Astrocyte (in vitro differentiated cells and primary cell): ENCODE measurements at places on chromosomes 6 and 20. TPM values are rescaled to one million over a fixed set of nuclear protein-coding genes. Genes with fewer than 3 reads are reported as not detected.

DNA sequence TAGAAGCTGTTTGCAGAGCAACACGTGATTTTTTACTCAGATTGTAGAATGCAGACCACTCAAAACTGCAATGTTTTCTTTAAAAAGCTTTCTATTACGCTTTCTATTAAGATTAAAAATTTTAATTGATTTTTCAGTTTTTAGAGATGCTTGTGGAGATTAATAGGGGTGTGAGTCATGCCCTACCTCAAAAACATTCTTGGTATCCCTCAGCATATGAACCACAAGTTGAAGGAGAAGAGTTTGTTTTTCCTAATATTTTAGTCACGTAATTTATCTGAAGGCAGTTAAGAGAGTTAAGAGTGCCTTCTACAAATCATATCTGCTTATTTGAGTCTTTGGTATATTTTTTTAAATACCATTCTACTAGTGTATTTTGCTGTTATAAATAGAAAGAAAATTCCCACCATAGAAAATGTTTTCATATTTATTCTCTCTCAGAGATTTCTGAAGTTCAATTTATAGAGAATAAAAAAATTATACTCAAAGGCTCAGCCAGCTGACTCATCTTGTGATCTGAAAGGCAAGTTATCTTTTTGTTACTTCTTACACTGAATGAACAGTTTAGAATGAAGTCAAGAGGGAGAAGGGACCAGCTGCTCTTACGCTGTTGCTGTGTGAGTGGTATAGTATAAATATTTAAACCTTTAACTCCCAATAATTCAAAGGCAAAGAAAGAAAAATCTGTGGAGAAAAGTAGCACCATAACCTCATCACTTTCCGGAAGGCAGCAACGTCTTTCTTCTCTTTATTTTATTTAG, 7.6 kb downstream of the RIPOR2 start:
- DNase-seq, result peak; percentile 82

- peak; percentile 35 for DNase-seq
Measured at GRCh38 chr6:35219683-35220326, 6.0 kb downstream of the SCUBE3 start.

GRCh38 chr20:41881466-41882046, 263.4 kb upstream of the CHD6 start:
- DNase-seq, result no peak

- peak; percentile 70 for DNase-seq
Measured at GRCh38 chr20:62159839-62160238, 16.3 kb downstream of the SS18L1 start.

DNA sequence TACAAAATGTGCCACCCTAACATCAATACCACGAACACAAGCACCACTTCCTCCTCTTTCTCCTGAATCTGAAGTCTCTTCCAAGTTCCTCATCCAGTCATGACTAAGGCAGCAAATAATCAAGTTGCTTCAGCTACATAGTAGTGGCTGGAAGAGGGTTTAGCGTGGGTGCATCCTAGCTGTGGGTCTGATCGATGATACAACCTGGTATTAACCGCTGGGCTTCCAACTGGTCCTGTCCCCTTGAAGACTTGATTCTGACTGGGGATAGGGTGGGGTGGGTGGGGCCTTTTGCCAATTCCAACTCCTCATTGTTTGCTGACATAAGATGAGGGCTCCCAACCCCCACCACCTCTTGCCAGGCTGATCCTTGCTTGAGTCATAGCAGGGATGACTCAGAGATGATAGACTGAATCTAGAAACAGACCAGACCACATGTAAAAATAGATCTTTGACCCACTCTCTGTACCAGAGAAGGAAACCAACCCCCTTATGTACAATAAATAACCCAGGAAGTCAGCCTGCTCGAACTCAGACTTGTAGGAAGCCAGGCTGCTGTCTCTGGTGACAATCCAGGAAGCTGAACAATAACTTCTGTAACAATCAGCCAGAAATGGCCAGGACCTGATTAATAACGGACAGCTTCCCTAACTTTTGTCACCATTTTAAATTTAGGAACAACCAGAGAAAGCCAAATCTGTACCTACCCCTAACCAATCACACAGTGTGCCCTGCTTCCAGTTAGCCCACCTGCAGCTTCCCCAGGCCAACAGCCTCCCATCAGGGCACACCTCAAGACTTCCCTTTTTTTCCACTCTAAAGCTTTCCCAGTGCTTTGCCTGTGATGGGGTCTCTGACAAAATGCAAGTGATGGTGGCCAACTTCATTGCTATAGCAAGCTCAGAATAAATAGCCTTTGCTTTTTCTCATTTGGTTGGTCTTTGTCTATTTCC, 68.9 kb upstream of the FAM184A start:
- DNase-seq, result peak; percentile 97

DNA sequence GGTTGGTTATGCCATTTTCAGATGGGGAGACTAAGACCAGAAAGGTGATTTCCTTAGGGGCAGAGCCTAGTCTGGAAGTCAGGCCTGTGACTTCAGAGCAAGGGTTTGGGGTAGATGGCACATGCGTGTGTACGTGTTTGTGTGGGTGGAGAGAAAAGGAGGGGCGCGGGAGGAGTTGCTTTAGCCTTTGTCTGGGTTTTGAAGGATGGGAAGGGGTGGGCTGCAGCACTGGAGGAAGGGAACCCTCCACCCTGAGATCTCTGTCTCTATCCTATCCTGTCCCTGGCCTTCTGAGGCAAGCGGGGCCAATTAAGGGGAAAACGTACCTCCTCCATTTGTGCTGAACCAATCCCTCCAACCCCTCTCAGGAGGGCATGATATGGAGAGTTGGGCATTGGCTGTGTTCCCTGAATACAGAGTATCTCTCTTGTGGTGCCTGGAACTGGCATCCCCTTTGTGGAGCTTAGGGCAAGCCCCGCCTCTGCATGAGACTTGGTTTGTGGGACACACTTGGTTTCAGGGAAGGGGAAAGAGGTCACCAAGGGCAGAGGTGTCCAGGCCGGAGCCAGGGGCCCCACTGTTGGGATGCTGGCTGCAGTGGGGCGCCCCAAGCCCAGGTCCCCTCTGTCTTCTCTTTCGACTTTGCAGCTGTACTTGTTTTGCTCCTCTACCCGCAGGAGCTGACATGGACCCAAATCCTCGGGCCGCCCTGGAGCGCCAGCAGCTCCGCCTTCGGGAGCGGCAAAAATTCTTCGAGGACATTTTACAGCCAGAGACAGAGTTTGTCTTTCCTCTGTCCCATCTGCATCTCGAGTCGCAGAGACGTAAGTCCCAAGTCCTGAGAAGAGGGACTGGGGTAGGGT, at the start of gene DBNDD2:
Gene DBNDD2 (plus strand): TSS at position 507 of the 863 bp plus-strand sequence. CDS start 179 bp downstream, at position 686.
- DNase-seq, result no peak

DNA sequence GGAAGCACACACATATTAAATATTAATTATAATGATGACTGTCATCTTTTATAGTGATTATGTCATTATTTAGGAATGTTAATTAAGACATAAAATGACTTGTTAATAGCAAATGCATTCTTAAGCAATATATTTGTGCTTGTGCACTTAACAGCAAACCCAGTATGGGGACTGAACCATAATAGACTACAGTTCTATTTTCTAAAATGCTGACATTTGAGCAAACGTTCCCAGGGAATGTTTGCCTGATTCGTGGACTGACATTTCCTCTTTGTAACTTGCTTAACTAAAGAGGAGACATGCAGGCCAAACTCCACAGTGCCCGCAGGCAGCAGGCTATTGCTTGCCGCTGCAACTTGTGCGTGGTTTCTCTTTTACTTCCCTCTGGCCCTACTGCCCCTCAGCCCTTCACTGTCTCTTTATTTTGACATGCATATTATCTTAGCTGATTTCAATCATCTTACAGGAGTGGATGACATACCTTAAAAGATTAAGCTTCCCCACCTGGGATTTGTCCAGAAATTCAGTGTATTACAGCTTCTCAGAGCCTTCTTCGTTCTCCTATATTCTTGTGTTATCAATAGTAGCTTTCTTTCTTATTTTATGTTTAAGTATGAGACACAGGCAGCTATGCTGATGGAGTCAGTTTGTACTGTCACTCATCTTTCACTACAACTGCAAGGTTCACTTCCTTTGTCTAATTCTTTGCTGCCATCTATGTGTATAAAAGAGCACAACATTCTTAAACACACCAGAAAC, 141.5 kb downstream of the GMDS start:
- DNase-seq, result peak; percentile 12

DNA sequence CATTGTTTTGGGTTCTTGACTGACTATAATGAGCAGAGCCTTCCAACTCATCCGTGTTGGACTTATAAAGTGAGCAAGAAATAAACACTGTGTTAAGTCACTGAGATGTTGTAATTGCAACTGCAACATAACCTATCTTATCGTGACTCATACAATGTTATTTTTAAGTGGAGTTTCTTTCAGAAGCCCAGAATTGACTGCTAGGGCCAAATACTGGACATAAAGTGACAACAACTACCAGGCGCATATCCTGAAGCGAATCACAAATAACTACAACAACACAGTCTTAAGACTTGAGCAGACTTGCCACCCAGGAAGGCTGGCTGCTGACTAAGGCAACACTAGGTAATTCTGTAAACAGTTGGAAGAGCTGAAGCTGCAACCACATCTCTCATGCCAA, 326.6 kb downstream of the COL12A1 start:
- peak; percentile 78 for DNase-seq

- DNase-seq, result peak; percentile 19
Measured at GRCh38 chr6:130843575-130844320, 16.5 kb downstream of the SMLR1 start.

DNA sequence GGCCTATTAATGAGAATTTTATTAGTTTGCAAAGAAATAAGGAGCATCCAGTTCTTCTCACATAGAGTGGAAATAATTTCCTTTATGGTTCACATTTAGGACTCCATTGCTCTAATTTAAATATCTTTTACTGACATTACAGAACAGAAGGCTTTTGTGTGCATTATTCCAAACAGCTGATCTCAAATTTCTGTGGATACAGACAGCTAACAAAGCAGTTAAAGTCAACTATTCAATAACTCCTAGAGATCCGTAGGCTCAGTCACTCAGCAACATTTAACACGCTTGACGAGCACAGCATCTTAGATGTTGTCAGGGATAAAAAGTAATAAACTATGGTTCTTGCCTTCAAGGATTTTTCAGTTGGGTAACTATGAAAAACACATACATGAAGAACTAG, 305.8 kb upstream of the SYNCRIP start:
- DNase-seq, result no peak

- peak; percentile 90 for DNase-seq
Measured at GRCh38 chr6:36912586-36912985, 26.8 kb downstream of the C6orf89 start.

GRCh38 chr6:137496909-137497720, 2.9 kb upstream of the OLIG3 start:
- DNase-seq, result no peak

DNA sequence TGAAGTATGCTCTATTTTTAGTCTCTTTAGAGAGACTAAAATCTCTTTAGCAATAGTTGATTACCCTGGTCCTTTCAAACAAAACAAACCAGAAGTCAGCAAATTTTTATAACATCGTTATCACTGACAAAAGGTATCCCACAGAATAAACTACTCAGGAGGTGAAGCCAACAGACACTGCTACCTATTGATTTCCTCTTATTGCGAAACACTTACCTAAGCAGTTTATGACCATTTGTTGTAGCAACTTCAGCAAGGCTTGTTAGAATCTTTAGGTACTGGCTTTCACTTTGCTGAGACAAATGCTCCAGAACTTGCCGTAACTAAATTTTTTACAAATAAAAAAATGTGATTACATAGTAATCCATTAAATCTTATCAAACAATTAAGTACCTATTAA, 64.4 kb downstream of the HACE1 start:
- no peak for DNase-seq

DNA sequence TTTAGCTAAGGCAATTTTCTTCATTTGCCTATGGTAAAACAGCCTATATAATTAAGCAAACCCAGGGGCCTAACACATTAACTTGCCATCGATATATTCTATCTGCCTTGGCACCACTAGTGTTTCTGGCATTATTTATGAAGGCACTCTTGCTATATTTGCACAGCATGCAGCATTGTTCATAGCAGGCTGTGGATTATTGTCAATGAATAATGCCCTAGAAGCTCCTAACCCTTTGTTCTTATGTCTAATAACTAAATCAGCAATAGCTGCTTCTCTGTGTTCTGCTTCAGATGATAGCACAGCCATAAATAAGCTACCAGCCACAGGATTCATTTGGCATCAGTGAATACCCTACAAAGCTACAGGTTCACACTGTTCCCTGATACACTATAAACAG, 254.8 kb upstream of the STXBP5 start:
- no peak for DNase-seq

DNA sequence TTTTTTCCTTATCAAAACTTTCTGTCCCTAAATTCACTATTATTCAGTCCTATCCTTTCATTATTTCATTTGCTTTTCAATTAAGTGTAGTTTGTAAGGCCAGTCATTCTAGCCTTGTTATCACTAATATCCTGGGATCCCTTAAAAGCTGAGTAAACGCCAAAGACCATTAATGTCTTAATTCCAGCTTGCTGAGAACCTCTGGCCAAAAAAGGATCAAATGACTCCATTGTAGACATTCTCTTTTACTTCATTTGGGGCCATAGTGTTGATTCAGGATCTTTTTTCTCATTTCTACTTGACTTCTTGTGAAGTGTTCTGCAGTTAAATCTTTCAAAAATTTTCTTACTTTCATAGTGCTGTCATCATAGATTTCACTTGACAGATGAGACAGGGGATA, 379.7 kb downstream of the LAMA2 start:
- no peak for DNase-seq

DNA sequence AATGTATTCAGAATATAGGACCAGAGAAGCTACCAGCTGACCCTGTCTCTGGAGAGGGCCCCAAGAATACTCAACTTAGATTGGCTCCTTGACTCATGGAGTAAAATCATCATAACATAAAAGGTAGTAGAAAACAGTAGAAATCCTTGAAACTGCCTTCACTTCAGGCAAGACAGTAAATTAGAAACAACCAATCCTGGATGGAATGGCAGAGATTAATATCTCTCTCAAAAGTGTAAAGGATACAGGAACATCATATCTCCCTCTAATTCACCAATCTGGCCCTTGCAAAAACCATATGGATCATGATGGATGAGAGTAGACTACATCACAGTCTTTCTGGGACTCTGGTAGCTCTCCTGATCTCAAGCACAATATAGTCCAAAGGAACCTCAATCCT, 20.4 kb upstream of the EPM2A start:
- DNase-seq, result no peak

GRCh38 chr6:45454008-45454911, 76.5 kb upstream of the SUPT3H start:
- peak; percentile 90 for DNase-seq

- no peak for DNase-seq
Measured at GRCh38 chr20:63406617-63407245, 45.6 kb upstream of the CHRNA4 start.

DNA sequence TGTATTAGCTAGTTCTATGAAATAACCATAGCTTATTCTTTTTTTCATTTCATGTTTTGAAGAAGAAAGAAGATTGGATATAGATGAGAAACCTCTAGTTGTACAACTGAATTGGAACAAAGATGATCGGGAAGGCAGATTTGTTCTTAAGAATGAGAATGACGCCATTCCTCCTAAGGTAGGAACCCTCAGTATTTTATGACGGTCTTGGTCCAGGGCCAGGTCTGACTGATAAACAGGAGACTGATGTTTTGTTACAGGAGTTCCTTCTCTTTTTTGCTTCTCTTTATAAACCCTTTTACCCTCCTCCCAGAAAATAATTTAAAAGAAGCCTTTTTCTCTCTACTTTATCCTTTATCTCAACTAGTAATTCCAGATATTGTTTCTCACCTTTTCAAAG, 43.6 kb downstream of the AFDN start:
- no peak for DNase-seq

- no peak for DNase-seq
Measured at GRCh38 chr6:170485159-170485558, 67.9 kb downstream of the PSMB1 start.

Gene PRICKLE4
- 3.1 and 3.4 TPM in 2 replicates for total RNA-seq

Gene RNF217
- 49.4 and 53.3 TPM in 2 replicates for total RNA-seq

Gene AMD1
- 67.1 and 71.6 TPM in 2 replicates for total RNA-seq

Gene TMC2
- total RNA-seq, result not detected in 2 replicates

Gene HLA-DQA2
- total RNA-seq, result not detected in 2 replicates
